Activated naive CD4-positive, alpha-beta T cell (primary cell): ENCODE measurements at places on chromosomes 2 and 18.

DNA sequence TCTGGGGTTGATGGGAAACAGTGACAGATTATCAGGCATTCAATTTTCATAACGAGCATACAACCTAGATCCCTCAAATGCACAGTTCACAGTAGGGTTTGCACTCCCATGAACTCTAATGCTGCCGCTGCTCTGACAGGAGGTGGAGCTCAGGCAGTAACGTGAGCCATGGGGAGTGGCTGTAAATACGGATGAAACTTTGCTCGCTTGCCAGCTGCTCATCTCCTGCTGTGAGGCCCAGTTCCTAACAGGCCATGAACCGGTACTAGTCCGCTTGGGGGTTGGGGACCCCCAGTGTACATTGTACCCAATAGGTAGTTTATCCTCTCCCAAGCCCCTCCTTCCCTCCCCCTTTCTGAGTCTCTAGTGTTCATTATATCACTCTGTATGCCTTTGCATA is 94.6 kb downstream of the PTH2R start:
- DNase-seq: no peak

DNA sequence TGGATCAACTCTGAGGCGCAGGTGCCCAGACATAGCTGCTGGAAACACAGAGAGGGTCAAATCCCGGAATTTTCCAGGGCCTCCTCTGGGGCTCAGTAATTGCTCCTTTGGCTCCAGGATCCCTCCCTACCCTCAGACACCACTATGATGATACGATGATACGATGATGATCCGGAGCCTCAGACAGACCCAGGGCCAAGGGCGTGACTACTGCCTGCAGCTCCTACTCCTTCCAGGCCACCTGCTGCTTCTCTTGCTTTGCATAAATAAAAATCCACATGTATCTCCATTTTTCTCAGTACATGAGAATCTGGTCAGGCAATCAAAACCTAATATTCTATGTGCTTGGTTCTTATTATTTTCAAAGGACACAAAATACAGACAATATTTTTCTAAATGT is 33.7 kb downstream of the MRPL35 start:
- DNase-seq: no peak

- DNase-seq: no peak
Measured at GRCh38 chr18:11268741-11269233, 119.4 kb upstream of the PIEZO2 start.

DNA sequence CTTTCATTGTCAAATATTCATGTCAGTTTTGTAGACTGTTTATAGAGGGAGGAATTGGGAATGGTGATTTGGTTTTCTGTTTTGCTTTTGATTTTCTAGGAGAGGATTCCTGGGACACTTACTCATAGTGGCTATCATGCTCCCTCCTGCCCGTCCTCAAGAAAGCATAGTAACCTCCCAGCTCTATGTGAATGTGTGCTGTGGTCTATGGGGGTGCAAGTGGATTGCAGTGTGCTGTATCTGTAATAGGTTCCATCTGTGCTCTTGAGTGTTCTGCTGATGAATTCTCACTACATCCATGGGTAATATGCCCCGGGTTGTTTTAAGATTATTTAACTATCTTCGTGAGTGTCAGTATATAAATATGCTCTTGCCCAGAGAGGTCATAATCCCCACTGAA is 811.3 kb downstream of the CNTNAP5 start:
- DNase-seq: no peak

- DNase-seq: no peak
Measured at GRCh38 chr2:60484133-60484645, 69.3 kb downstream of the BCL11A start.

- DNase-seq: no peak
Measured at GRCh38 chr2:100394111-100394641, 23.3 kb downstream of the CHST10 start.

DNA sequence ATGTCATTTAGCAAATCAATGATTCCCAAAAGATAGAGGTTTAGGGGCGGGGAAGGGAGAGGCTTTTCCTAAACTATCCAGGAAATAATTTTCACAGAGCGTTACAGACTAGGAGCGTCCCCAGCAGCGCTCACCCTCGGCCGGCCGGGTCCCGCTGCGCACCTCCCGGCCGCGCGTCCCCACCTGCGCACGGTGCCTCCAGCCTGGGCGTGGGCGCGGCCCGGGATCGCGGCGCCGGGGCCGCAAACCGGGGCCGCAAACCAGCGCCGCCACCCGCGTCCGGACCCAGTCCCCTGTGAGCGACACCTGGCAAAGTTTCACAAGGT is 684 bp upstream of the ZCCHC2 start:
- no peak for DNase-seq

DNA sequence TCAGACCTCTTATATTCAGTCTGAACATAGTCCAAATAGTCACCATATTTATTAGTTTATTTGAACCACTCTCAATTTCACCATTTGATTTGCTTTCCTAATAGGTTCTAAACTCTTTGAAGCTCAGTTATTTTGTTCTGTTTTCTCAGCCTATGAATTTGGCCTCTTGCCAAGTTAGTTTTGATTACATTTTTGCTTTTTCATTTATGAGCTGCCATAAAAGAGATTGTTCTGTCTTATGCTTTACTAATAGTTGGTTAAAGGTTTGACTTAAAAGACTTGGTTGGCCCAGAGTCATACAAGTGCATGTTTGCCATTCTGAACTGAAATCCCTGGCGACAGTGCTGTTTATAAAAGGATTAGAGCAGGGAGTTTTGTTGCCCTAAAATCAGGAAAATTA is 85.9 kb upstream of the RANBP2 start:
- no peak for DNase-seq

- no peak for DNase-seq
Measured at GRCh38 chr2:162149466-162149865, 2.6 kb downstream of the GCG start.

DNA sequence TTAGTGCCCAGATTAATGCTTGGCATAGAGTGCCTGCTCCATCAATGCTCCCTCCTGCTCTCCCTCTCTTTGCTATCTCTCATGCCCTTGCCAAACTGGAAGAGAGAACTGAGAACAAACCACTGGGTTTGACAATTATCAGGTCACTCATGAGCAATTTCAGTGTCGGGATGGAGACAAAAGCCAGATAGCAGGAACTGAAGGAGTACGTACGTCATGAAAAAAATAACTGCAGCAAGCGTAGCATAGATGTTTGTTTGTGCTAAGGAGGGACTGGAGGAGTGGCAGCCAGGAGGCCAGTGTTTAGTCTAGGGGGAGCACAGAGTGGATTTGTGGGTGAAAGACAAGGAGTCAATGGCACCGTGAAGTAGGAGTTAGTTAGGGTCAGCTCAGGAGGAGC is 113.3 kb downstream of the POLE4 start:
- no peak for DNase-seq
